ENCODE measurements at places on chromosomes 5 and 9.

DNA sequence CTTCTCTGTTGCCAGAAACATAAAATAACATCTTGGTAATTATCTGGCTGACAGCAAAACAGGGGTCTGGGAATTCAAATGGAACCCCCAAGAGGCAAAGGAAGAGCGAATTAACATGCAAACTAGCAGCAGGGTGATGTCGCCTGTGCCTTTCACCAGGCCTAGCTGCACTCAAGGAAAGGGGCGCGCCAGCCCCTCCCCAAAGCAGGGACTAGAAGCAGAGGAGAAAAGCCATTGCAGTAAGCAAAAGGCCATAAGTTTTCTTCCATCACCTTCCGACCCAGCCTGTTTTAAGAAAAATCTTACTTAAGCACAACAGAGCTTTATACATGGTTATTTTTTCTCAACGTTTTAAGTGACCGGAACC, 539 bp downstream of the POC5 start:
- no peak for DNase-seq

DNA sequence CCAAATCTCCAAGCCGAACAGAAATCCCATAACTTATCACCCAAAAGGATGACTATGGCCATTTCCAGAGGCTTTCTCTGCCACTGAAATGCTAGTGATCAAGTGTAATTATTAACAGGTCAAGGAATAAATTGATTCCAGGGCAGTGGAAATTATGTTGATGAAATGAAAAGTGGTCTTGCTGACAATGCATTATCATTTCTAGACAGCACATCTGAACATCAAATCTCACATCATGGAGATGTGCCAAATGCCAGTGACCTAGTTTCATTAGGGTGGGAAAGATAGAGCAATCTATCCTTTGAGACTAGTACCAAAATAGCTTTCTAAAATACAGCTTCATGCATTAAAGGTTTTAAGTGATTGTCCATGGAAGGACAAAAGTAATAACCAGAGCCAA, 86.1 kb downstream of the AUH start:
- DNase-seq: no peak

- no peak for DNase-seq
Observed at GRCh38 chr9:111974092-111974681, 77.6 kb downstream of the UGCG start.

- no peak for DNase-seq
Observed at GRCh38 chr9:79623799-79624721, 52.3 kb downstream of the TLE4 start.

- no peak for DNase-seq
Observed at GRCh38 chr9:93821307-93821703, 133.8 kb downstream of the BARX1 start.

DNA sequence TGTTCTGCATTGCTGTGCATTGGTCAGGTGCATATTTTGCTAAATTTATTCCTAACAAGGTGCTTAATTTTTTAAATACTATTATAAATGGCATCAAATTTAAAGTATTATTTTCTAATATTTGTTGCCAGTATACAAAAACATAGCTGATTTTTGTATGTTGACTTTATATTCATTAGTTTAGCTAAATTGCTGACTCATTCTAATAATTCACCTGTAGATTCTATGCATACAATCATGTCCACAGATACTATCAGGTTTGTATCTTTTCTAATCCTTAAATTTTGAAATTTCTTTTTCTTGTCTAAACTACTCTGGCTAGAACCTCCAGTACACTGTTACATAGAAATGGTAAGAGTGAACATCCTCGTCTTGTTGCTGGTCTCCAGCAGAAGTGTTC, 657.6 kb downstream of the CCDC171 start:
- no peak for DNase-seq

DNA sequence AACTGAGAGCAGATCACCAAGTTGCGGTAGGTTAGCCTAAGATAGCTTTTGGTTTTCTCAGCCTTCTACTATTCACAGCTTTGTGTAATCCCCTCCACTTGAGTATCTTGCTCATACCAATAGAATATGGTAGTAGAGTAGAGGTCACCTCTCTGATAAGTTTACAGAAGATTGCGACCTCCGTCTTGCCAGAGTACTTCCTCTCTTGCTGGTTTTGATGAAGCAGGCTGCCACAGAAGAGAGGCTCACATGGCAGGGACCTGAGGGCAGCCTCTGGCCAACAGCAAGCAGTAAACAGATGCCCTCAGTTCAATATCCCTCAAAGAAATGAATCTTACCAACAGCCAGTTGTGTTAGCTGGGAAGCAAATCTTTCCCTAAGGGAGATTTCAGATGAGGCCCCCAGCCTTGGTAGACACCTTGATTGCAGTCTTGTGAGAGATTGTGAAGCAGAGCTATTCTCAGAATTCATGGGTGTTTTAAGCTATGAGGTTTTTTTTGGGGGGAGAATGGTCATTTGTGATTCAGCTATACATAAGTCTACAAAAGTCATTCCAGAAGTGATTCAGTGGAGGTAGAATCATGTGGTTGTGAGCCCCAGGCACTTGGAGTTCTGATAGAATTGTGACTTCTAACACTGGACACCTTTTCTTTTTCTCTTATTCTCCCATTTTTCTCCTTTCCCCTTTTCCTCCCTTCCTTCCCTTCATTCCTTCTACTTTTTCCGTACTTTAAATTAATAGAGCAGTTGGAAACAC, 22.7 kb upstream of the CDKN2B start:
- no peak for DNase-seq

GRCh38 chr9:95091601-95092261, 225.8 kb downstream of the FANCC start:
- no peak for DNase-seq

- no peak for DNase-seq
Observed at GRCh38 chr9:37531699-37532098, 44.5 kb downstream of the FBXO10 start.

DNA sequence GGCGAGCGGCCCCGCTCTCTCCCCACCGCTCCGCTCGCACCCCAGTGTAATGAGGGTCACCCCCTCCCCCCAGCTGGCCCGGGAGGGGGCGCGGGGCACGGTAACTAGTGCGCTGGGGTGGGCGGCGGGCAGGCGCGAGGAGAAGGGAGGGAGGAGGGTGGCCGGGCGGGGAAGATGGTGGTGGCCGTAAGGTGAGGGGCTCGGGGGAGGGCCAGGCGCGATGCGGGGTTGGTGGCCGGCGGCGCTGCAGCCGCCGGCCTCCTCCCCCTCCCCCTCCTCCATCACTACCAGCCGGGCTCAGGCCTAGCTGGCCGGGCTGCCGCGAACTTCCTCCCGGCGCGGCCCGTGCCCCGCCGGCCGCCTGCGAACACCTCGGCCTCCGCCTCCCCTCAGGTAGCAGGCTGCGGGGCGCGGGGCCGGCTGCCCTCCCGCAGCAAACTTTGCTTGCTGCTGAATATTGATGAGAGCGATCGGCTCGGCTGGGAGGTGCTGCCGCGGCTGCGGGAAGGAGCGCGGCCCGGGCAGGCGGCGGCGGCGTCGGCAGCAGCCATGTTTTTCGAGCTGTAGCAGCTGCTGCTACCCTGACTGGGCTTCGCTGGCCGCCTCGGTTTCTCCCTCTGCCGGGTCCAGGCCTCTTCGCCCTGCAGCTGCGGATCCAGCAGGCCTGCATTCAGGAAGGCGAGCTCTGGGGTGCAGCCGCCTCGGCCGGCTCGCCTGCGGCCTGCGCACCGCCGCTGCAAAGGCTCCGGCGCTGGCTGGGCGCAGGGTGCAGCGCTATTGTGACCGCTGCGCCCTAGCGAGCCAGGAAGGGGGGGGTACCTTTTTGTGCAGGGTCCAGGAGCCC, 502 bp downstream of the NSD1 start:
- peak; percentile 17 for DNase-seq

DNA sequence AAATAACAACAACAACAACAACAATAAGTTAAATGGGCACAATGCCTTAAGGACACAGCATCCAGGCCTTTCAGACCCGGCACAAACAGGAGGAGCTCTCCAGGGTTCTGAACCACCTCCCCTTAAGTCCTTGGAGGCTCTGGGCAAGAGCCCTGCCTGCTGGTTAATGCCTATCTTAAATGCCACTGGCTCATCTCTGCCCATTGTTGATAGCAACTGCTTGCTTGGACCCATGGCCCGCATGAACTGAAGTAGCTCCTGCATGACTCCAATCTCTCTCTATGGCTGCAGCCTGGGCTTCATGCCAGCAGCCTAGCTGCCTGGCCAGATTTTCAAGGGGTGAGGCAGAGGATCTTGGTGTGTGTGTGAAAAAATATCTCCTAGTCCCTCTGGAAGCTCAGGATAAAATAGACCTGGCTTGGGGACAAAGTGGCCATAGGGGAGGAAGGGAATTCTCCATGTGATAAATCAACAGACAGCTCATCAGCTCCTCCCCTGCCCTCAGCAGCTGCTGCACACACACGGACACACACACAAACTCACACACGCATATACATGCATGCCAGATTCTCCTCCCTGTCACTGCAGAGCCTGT, 27.4 kb downstream of the FAM219A start:
- DNase-seq: no peak

DNA sequence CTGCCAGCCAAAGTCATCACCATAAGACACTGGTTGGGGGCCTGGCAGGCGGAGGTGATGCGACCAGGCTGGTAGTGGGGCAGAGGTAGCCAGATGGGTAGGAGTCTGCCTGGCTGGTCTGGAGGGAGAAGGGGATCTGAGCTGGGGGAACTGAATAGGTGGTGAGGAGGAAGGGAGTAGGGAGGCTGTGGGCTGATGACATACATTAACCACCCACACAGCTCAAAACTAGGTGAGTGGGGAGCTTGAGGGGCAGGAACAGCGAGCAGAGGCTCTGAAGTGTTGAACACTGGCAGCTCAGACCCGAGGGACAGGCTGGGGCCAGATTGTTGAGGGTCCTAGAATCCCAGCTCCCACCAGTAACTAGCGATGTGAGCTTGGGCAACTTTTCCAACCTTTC, 81.0 kb downstream of the DAB2IP start:
- no peak for DNase-seq

DNA sequence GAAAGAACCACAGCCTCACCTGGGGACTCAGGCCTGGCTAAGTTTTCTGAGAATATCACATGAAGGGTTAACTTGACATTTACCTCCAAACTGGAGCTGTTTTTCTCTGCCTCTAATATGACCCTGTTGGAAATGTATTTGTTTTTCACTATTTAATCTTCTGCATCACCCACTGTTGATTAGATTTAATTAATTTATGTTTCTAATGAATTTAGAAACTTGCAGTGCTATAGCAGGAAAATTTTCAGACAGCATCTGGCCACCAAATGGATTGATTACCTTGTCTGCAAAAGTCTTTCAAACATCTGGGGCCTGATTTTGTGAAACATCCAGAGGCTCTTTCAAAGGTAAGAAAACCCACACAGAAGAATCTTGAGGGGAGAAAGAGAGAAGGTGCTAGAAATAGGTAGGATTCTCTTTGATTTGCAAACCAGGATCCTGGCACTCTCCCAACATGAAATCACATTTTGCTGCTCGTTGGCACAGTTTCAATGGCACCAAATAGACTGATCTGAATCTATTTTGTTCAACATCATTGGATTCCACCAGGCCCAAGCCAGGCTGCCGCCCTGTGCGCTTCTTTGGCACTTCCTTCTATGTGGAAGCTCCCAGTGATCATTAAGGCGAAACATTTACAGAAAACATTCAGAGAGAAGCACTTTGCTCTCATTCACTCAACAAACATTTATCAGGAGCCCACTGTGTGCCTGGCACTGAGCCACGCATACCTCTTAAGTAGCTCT, 157.3 kb downstream of the PPP2R2B start:
- DNase-seq: no peak

- no peak for DNase-seq
Observed at GRCh38 chr9:92947268-92948037, at the start of gene FGD3. TSS of gene FGD3 (plus strand) at chr9:92947523. CDS start at chr9:92976257, 28,734 bp downstream.

DNA sequence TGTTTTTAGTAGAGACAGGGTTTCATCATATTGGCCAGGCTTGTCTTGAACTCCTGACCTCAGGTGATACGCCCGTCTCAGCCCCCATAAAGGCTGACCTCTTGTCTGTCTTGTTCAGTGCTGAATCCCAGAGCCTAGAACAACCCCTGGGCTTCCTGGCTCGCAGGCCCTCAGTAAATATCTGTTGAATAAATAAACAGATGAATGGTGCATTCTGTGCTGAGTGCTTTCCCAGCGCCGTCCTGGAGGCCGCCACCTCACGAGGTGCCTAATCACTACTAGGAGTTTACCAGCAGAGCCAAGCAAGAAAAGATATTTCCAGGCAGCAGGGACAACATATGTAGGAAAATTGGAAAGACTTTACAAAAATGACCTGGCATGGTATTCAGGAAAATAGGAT, 88.5 kb downstream of the SNX24 start:
- no peak for DNase-seq

DNA sequence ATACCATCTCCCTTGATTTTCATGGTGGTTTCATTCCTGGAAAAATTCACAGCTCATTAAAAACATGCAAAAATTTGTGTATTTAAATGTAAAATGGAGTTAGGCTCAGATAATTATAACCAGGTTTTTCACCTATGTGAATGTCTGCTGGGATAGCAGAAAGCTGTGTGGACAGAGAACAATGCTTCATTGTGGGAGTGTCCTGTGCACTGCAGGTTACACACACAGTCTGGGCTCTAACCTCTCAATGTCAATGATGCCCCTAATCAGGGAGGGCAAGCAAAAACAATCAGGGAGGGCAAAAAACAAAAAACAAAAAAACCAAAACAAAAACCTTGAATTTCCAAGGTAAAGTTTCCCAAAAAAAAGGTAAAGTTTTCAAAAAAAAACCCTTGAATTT, 158.9 kb upstream of the KLF9 start:
- DNase-seq: no peak

DNA sequence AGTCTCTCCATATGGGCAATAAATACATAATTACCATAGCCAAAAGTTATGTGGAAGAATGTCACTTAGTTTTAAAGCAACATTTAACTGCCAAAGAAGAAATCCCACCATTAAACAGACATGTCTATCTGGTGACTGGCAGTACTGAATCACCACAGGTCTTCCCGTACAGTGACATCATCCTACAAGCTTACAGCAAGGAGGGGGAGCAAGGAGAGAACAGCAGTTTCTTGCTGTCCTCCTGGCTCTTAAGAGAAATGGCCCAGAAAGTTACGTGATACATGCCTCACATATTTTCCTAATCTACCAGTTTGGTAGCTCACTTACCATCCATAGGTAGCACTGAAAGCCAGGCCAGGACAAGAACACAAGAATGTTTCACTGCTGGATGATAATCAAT, 671.0 kb downstream of the DMRTA1 start:
- no peak for DNase-seq

DNA sequence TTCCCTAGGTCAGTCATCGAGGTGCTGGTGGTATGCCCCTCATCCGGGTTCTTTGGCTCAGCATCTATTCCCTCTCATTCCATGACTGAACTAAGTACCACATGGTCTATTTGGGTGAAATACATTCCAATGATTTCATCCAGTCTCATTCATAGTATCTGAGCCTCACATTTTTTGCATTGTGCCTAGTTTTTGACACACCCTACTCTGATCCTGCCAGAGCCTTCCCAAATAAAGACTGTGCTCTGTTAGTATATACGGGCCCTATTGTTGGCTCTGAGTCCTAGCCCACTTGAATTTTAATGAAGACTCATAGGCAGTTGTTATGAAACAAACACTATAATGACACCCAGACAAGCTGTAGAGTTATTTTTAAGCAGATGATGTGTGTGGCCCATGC, 740.7 kb downstream of the CETN3 start:
- DNase-seq: no peak

GRCh38 chr5:168093200-168093910, 198.1 kb upstream of the WWC1 start:
- no peak for DNase-seq

All from activated CD8-positive, alpha-beta memory T cell treated with anti-CD3 and anti-CD28 coated beads for 1 hour (primary cell).